ENCODE measurements at places on chromosomes 11 and 22.

- DNase-seq: no peak
These were observed 36.7 kb downstream of the LARGE1 start for GRCh38 chr22:33883561-33883960.

GRCh38 chr22:44661070-44661469 lies 40.9 kb upstream of the PRR5 start:
- DNase-seq: no peak

DNA sequence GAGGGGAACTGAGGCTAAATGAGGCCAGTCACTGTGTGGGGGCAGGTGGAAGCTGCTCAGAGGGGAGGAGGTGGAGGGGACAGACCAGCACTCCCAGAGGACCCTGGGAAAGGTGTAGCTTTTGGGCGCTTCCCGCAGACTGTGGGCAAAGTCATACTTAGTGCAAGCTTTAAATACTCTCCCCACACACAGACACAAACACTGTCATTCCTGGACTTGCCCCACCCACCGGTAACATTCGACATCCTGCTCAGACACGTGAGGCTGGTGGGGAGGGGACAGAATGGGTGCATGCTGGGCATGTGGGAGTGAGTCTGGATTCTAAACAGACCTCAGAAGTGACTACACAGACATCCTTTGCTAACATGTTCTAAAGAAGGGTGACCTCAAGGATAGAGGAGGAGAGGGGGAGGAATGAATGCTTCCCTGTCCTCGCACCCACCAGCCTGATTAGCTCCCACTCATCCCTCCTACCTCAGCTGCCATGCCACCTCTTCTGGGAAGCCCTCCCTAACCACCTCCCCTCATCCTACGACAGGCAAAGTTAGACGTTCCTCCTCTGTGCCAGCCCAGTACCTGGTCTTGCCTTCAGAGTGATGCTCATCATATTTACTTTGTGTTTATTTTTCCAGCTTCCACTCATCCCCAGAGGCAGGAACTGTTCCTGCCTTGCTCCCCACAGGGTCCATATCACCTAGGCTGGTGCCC lies 22.2 kb downstream of the TSKU start:
- DNase-seq: no peak

GRCh38 chr22:49775191-49775866 lies 52.3 kb downstream of the BRD1 start:
- no peak for DNase-seq

DNA sequence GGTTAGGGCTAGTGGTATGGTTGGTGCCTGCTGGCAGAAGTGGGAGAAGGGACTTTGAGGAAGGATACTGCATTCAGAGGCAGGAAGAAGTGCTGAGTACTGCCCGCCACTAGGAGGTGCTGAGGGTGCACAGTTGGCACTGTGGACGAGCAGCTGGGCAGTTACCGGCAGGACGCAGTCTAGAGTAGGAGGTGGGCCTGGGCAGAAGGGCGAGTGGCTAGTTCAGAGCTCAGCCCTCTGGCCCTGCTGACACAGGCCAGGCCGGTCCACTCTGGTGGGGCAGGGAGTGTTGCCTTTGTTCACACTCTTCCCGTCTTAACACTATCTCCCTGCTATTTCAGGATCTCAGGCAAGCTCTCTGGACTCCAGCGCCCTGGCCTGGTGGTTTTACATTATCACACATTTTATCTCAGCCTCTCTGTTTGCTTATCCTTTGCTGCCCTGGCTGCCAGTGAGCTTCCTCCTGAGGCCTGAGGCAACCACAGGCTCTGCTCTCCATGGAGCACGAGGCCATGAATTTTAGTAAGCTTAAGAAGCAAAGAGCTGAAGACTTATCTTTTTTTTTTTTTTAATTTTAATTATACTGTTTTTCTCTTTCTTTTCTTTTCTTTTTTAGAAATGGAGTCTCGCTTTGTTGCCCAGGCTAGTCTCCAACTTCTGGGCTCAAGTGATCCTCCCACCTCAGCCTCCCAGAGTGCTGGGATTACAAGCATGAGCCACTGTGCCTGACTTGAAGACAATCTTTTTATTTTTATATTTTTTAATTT lies 26.9 kb downstream of the SNAP29 start:
- peak; percentile 12 for DNase-seq

- DNase-seq: no peak
These were observed 803.2 kb upstream of the CCDC90B start for GRCh38 chr11:84089072-84090057.

DNA sequence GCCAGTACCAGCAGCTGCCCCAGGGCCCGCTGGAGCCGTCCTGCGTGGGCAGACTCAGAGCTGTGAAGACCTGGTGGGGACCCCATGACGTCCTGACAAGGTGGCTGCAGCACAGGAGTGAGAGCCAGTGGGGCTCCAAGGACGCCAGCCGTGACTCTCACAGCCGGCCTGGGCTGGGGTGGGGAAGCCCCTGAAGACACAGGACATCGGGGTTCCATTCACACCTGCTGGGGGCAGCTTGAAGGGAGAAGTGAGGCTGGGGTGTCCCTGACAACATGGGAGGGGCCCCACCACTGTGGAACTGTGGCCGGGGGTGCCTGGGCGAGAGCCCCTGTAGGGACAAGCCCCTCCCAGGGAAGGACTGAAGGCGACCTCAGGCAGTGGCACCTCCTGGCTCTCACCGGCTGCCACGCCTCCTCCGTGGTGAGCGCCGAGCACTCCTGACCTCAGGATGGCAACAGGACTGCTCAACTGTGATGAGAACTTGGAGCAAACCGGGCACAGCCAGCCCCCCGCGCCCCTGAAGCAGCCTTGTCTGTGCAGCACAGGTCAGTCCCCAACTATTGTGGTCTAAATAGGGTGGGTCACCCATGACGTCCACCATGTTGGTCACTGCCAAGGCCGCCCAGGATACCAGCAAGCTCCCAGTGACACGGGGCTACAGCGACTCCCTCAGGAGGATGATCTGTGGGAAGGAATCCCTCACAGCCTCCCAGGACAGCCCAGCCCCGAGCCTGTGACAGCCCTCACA lies 22.7 kb upstream of the IL17REL start:
- DNase-seq: no peak
